ENCODE measurements at places on chromosomes 2 and 18. TPM values are rescaled to one million over a fixed set of nuclear protein-coding genes. Genes with fewer than 3 reads are reported as not detected.

GTF2A1L gene
- 0.34 TPM for total RNA-seq

SCYGR4 gene
- not detected for total RNA-seq

DNA sequence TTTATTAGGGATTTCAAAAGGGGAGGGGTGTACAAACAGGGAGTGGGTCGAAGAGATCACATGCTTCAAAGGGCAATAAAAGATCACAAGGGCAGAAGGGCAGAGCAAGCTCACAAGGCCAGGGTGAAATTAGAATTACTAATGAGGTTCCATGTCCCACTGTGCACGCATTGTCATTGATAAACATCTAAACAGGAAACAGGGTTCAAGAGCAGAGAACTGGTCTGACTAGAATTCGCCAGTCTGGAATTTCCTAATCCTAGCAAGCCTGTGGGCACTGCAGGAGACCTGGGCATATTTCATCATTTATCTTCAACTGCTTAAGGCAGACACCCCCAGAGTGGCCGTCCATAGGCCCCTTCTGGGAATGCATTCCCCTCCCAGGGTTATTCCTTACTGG lies 408.2 kb downstream of the ZNF804A start:
- no peak for DNase-seq

DNA sequence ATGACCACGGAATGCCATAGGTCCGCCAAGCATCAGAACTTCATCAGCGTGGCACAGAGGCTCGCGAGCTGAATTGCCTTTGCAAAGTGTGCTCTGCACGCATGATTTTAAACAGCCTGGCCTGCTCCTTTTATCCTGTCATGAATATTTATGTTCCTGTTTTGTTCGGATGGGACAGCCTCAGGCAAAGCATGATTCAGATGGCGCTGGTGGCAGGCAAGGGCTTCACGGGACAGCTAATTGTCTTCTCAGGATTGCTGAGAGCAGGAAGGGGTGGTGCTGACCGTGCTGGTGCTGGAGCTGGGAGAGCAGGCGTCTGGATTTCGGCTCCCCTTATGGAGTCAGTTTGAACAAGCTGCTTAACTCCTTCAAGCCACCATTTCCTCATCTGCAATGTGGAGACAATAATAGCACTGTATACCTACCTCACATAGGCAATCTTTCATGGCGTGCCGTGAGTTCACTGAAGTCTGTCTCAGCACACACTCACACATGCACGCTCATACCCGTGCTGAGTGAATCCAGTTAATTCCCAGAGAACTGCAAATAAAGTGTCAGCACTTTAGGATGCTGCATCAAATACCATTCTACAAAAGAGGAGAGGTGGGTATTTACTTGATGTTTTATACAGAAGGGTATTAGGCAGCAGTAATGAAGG lies 79.7 kb upstream of the APCDD1 start:
- DNase-seq = no peak

TUBA4A gene
- 65.0 TPM for total RNA-seq

DNA sequence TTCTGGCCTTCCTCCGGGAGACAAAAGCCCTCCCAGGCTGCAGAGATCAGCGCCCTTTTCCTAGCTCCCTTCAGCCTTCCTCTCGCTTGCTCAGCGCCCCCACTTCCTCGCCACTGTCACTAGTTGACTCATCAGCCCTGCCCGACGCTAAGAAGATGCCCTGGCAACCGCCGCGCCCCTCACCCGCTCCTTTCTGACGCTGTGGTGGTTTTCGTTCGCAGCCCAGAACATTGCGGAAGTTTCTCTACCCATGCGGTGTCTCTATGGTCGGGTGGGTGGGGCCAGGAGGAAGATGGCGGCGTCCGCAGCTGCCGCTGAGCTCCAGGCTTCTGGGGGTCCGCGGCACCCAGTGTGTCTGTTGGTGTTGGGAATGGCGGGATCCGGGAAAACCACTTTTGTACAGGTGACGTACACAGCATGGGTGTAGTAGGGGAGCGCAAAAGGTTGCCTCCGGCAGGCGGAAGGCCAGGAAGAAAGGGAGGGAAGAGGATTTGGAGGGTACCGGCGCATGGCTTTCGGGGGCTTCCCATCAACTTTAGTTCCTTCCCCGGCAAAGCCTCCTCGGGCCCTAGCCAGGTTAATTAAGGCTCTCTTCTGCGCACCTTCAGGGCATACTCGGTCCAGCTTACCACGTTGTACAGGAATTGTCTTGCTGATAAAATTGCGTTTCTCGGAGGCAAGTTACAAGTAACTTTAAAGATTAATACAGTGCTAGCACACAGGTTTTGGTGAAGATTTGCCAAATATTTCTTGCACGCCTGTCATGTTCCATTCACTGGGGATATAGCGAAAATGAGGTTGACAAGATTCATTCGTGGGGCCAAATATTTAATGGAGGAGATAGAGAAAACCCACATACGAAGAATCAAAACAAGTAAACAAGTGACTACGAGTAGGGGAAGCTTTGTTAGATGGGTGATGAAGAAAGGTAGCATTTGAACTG lies at the start of the genes CCDC121 and GPN1:
CCDC121 (minus strand) TSS at position 246 of the 943 bp plus-strand sequence. CDS start 1,213 bp downstream, outside the sequence.
GPN1 (plus strand) TSS at position 284 of the 943 bp plus-strand sequence; CDS start at position 293, 9 bp downstream.
- peak; percentile 83 for DNase-seq

DNA sequence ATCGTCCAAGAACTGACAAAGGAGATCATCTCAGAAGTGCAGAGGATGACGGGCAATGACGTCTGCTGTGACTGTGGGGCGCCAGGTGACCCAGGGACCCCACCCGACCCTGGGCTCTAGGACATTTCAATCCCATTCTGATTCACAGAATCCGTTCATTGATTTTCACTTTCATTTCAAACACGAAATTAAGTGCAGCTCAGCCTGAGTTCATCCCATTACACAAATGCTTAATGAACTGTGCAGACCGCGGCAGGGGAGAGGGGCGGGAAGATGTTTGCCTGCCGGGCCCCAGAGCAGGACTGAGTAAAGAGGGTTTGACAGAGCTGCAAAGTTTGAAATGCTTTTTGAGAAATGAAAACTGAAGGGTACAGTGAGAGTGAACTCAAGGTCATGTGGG lies 67.1 kb downstream of the ITGB1BP1 start:
- no peak for DNase-seq

MALL gene
- total RNA-seq = 288 TPM

- DNase-seq = no peak
These were observed 166.2 kb downstream of the FTCDNL1 start for GRCh38 chr2:199684832-199685231.

DNA sequence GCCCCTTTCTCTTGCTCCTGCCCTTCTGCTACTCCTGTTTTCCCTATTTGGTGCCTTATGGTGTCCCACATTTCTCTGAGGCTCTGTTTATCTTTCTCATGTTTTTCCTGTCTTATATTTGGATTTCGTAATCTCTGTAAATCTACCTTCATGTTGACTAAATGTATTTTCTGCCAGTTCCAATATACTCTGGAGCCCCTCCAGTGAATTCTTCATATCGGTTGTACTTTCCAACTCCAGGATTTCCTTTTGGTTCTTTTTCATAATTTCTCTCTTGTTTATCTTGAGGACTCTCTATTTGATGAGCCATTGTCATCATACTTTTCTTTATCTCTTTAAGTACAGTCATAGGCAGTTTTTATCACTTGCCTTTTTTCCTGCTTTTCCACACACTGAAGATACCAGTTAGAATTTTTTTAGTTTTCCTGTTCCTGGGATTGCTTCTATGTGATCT lies 19.1 kb downstream of the SCLY start:
- DNase-seq = no peak

- DNase-seq = no peak
These were observed 85.1 kb downstream of the DTNA start for GRCh38 chr18:34795070-34795732.

GRCh38 chr18:33372442-33372841 lies 68.1 kb downstream of the CCDC178 start:
- DNase-seq = peak; percentile 15

TXNDC2 gene
- 0.09 TPM for total RNA-seq

DAW1 gene
- 7.7 TPM for total RNA-seq

DNA sequence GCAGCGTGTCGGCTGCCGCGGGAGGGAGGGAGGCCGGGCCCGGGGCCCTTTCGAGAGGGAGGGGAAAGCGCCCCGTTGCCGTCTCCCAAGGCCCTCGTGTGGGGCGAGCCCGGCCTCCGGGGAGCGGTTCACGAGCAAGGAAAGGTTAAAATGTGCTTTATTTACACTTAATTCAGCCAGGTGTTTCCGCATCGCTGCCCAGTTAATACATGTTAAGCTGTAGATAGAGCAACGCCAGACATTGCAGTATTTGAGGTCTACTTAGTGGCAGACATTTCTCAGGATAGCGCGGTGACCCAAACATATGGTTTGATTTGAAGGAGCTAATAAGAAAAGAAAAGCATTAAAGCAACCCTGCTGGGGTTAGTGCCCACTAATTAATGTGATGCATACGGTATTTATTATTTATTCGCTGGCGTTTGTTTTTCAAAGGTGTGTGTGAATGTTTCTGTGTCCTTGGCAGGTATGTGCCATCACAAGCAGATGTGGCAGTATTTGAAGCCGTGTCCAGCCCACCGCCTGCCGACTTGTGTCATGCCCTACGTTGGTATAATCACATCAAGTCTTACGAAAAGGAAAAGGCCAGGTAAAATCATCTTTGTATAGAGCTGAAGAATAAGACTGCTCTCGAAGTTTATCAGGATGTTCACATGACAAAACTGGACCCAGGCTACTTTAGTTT lies 571 bp downstream of the EEF1B2 start:
- DNase-seq = no peak

DNA sequence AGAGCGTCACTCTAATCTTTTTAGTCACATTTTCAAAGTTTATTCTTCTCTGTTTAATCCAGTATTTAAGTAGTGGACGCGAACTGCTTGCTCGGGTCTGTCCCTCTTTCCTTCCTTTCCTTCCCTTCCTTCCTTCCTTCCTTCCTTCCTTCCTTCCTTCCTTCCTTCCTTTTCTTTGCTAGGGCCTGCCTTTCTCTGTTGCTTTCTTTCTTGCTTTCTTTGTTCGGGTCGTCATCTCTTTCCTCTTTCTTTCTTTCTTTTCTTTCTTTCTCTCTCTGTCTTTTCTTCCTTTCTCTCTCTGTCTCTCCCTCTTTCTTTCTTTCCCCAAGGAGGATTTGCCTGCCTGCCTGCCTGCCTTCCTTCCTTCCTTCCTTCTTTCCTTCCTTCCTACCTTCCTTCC lies 3.0 kb upstream of the ACKR3 start:
- no peak for DNase-seq

DNA sequence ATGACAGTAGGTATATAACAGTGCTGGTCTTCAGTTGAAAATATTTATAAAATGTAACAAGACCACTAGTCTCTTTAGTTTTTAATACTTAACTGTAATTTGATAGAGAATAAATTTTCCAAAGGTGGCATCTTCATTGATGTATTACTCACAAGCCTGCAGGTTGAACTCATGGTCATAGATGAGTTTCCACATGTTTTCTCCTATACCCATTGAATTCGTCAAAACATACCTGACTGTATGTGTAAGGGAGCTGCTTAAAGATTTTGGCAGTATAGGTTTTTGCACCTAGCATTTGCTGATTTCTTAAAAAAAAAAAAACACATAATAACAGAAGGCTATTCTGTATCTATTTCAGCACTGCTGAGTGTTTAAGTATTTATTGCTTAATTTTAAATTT lies 112.9 kb downstream of the FMNL2 start:
- DNase-seq = no peak

DNA sequence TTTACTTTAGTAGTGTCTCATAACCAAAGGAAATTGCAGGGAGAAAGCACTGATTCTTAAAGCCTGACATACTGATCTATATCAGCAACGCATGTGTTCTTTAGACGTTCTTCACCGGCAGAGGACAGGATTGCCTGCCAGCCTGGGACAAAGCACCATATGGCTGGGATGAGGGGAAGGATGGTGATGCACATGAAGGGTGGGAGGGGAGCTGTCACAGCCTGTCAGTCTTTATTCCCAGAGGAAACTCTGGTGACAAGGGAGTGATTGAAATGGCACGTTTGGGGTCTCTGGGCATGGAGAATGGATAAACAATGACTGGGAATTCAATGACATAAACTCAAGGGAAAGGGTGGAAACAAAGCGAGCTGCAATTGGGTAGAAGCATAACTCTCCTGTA lies 808.1 kb downstream of the DCC start:
- DNase-seq = no peak

- DNase-seq = no peak
These were observed 335.2 kb upstream of the LRATD1 start for GRCh38 chr2:14297340-14297739.

DNA sequence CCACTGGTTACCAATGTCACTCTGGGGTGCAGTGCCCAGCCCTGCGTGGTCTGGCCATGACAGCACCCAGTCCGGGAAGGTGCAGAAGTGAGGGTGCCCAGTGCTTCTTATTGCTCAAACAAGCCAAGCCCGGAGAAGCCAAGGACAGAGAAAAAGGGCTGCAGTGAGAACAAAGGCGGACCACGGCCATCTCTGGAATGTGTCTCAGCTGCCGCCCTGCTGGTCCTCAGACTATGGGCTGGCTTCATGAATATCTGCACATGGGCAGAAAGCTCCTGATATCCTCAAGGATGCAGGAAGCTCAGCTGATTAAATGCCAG lies 28.7 kb downstream of the COPS9 start:
- no peak for DNase-seq

DNA sequence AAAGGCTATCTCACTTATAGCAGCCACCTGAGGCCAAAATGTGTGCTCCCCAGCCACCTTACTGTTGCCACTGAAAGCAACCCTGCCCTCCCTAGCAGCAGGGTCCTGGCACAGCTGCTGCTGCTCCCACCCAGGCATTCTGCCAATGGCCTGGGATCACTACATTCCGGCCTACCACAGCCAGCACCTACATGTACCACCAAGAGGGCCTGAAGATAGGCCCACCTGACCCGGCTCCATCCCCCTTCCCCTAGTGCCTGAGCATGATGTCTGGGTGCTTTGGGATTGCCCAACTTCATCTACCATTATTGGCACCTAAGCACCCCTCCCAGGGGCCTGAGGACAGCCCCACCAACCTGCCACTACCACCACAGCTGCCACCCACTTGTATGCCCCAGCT lies 34.6 kb upstream of the PAX3 start:
- no peak for DNase-seq

- no peak for DNase-seq
These were observed 204.3 kb upstream of the CCDC150 start for GRCh38 chr2:196435189-196435588.
